Esophagus (tissue), 2 donors: ENCODE measurements at places on chromosomes 4 and X. TPM values are rescaled to one million over a fixed set of nuclear protein-coding genes. Genes with fewer than 3 reads are reported as not detected.

CXCR3 gene
- polyA plus RNA-seq = 0.64 TPM

ADH1C gene
- polyA plus RNA-seq = 1.7 TPM

DGKK gene
- polyA plus RNA-seq = not detected

BRCC3 gene
- 9.8 TPM for polyA plus RNA-seq

S100P gene
- polyA plus RNA-seq = 60.0 TPM

ADGRL3 gene
- 0.20 TPM for polyA plus RNA-seq

CXCL6 gene
- polyA plus RNA-seq = 0.42 TPM

ANK2 gene
- polyA plus RNA-seq = 1.4 TPM

FDCSP gene
- 0.29 TPM for polyA plus RNA-seq
